ENCODE measurements at places on chromosomes 3 and 15.

DNA sequence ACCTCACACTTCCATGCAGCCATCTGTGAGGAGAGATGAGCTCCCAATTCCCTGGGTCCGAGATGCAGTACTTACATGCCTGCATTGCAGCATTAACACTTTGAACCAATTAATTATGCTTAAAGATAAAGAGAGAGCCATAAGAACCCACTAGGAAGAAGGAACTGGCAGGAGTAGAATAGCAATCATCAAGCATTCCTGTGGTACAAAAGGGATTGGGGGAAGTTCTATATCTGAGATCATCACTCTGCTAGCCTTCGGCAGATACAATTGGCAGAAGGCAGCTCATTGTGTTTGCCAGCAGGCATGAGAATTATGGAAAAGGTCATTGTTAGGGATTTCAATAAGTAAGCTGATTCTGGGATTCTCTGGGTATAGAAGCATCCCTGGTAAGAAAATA lies 891.4 kb downstream of the NTRK3 start:
- peak; percentile 38 for DNase-seq

GRCh38 chr3:14837186-14837877 lies 18.6 kb downstream of the FGD5 start:
- no peak for DNase-seq

DNA sequence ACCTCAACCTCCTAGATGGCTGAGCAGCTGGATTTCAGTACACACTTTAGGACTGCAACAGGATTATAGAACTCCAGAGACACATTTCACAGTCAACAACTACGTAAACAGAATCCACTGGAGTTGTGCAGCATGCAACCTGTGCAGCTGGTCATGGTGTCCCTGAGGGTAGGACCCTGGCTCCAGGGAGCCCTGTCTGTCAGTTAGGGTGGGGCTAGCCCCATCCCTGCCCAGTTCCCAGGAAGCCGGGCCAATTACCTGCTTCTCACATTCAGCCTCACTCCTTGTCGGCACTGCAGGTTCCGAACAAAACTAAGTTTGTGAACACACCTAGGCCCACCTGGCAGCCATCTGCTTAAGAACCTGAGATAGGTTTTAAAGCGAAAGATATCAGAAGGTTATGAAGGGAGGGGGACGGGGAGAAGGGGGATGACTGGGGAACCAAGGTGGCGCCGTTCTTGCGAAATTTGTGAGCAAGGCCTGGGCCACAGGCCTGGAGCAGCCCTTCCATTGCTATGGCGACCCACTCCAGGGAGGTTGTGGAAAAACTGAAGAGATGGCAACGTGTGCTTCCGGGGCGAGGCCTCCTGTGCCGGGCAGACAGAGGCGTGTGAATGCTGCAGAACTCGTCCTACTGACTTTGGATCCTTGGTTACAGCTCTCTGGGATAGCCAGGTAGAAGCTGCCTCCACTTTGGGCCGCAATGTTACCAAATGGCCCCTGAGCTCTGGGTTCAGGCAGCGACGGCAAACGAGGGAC lies 25.3 kb downstream of the ACSBG1 start:
- no peak for DNase-seq

GRCh38 chr15:71757741-71758530 lies 52.4 kb upstream of the NR2E3 start:
- peak; percentile 84 for DNase-seq

GRCh38 chr15:67907184-67907723 lies 67.4 kb upstream of the RNU6-1 start:
- no peak for DNase-seq

DNA sequence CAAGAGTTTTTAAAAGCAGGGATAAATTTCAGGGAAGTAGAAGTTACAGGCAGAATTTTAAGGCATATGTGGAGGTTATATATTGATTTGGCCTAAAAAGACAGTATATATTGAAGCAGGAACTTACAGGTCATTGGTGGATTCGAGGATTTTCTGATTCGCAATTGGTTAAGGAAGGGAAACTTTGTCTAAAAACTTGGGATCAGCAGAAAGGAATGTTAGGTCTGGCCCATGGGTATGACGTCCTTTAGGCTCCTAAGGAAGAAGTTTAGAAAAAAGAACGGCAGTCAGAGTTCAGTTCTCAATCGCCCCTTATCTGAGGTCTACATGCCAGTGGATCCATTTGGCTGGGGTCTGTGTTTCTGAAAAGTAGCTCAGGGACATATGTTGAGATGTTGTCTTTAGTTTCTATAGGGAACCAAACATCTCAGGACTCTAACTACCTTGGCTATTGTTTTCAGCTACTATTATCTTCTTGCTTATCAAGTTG lies 33.2 kb upstream of the ACP3 start:
- DNase-seq, result no peak

GRCh38 chr15:59170295-59171066 lies 36.2 kb upstream of the LDHAL6B start:
- no peak for DNase-seq

DNA sequence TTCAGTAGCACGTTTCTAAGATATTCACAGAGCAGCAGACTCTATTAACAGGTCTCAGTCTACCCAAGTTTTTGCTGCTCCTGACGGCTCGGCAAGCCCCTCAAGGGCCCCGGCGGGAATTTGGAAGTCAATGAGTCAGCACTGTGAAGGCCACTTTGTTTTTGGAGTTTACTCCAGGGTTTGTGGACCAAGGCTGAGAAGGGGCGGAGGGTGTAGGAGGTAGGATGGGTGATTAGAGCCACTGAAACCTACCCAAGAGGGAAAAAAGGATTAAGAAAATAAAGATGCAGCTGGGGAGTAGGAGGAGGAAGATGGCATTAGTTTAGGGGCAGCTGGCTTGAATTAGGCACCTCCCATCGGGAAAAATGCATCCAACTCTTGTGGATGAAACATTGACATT lies 87.6 kb downstream of the BDH1 start:
- no peak for DNase-seq

GRCh38 chr3:25572336-25572735 lies 92.4 kb downstream of the TOP2B start:
- DNase-seq, result no peak

DNA sequence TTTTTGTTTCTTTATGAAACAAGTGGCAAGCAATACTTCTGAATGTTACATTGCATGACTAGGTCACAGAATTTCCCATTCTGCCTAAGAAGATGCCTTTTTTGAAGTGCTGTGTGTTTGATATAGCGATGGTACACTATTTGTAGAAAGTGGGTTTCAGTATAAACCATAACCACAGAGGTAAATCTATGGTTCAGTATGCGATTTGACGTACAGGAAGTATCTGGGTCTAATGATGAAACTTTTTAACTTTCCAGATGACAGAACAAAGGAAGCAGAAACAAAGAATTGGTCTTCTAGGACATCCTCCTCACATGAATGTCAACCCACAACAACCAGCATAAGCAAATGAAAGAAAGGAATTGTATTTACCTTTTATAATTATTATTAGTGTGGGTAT lies 133.4 kb upstream of the BHLHE40 start:
- no peak for DNase-seq

- DNase-seq, result no peak
Measured at GRCh38 chr3:61691466-61691865, 130.1 kb downstream of the PTPRG start.

- no peak for DNase-seq
Measured at GRCh38 chr3:53998980-53999379, 107.3 kb upstream of the SELENOK start.

- DNase-seq, result no peak
Measured at GRCh38 chr3:155617346-155617925, 127.4 kb downstream of the PLCH1 start.

DNA sequence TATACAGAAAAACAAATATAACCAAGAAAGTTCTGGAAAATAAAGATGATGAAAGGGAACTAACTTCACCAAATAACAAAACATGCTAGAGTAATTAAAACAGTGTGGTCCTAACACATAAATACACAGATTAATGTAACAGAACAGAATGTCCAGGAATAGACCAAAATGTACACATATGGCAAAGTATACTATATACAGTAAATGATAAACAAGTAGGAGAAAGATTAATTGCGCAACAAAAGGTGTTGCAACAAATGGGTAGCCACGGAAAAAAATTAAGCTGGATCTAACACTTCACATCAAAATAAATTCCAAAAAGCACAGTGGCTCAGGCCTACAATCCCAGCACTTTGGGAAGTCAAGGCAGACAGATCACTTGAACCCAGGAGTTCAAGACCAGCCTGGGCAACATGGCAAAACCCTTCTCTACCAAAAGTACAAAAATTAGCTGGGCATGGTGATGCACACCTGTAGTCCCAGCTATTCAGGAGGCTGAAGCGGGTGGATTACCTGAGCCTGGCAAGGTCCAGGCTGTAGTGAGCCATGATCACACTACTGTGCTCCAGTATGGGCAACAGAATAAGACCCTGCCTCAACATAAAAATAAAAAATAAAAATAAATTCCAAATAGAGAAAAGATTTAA lies 19.8 kb downstream of the SCAP start:
- DNase-seq, result no peak

- DNase-seq, result no peak
Measured at GRCh38 chr3:53334742-53335141, 12.6 kb downstream of the DCP1A start.

- no peak for DNase-seq
Measured at GRCh38 chr3:186790261-186790981, 7.0 kb downstream of the EIF4A2 start.

- no peak for DNase-seq
Measured at GRCh38 chr15:94761574-94761973, 530.2 kb downstream of the MCTP2 start.

DNA sequence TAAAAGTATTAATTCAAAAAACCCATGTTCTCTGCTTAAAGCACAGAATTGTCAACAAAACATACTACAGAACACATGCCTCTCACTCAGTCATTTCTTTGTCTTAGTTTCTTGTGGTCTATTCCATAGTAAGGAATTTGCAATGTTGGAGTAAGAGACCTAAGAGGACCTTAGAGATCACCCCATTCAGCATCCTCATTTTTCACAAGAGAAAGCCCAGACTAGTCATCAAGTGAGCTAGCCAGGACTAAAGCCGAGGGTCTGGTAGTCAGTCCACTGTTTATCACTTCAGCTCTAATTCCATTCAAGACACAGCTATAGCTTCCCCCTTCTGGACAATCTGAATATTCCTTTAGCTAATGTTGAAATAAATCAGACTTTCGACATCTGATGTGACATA lies 601.1 kb downstream of the FHIT start:
- DNase-seq, result no peak

GRCh38 chr3:32186876-32187275 lies 51.6 kb upstream of the CMTM8 start:
- no peak for DNase-seq

- no peak for DNase-seq
Measured at GRCh38 chr15:92663250-92663951, 7.8 kb upstream of the FAM174B start.

GRCh38 chr3:12825156-12825555 lies 16.2 kb downstream of the RPL32 start:
- DNase-seq, result no peak

DNA sequence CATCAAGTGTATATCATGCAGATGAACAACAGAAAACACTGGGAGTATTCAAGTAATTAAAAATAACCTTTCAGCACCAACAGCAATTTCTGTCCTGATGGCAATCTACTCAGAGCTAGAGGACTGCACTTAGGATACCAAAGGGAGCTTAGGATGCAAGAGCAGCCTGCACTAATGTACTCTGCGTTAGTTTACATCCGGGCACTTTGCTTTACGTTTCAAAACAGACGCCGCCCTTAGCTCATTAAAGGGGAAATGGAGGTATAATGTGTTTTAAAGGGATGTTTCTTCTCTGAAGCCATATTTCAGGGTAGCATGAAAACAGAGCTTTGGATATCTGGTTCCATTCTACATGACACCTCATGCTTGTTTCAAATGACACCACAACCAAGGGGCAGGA lies 14.0 kb upstream of the B3GNT5 start:
- DNase-seq, result no peak

GRCh38 chr3:187973977-187974870 lies 179.7 kb upstream of the LPP start:
- no peak for DNase-seq

- peak; percentile 81 for DNase-seq
Measured at GRCh38 chr3:37183375-37183831, 9.0 kb upstream of the LRRFIP2 start.

DNA sequence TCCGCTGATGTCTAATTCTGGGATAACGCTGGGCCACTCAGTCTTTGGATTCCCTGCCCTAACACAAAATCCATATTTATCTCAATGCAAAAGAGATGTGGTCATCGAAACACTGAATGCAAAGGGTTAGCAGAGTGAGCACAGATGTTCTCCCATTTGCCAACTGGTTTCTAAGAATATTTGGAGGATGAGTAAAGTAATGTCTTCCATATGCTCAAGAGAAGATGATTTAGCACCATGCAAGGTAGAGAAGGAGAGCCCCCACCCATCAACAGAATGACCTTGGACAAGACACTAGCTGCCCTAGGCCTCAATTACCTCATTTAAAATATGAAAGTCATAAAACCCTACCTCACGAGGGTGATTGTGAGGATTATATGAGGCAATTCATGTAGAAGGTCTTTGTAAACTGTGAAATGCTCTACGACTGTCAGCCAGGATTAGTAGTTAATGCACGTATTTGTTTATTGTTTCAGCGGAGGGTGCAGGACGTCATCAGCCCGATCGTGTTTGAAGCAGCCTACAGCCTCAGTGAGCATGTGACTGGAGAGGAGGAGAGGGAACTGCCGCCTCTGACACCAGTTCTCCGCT lies 232.9 kb upstream of the CTDSPL start:
- no peak for DNase-seq

DNA sequence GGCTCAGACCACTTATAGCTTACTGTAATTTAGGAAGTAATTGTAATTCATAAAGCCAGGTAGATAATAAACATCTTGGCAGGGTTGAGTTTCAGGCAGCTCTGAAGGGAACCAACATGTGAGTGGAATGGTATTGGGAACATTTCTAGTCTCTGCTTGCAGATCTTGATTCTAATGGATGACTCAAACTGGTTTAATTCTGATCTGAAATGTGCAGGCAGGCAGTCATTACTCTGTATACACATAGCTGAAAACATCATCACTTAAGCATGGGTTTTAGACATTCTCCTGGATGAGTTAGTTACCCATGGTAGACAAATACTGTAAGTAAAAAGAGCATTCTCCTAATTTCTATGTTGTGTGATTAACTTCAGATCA lies 317.0 kb upstream of the TPRG1 start:
- no peak for DNase-seq

- no peak for DNase-seq
Measured at GRCh38 chr15:65192016-65192415, 6.9 kb upstream of the CLPX start.

DNA sequence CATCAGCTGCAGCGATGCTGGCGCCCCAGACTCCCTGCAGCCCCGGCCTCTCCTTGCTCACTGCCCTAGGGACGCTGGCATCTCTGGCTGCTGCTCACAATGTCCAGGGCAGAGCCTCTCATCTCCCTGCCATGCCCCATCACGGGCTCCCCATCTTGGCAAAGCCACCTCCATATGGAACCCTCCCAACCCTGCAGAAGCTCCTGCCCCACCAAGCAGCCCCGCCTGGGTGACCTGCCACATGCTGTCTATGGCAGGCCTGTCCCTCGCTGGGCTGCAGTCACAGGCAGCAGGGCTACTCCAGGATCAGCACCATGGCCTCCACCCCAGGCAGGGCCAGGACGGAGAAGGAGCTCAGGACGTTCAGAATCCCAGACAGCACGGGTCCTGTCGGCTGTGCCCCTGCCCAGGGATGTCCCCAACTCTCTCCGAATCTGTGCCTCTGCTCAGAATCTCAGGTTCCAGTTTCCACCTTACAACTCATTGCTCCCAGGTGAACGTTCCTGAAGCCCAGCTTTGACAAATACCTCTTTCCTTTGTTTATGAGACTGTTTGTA lies 58.4 kb downstream of the PLXNA1 start:
- DNase-seq, result no peak

Measured in kidney glomerular epithelial cell (primary cell).